ENCODE measurements at places on chromosomes 4 and X. TPM values are rescaled to one million over a fixed set of nuclear protein-coding genes. Genes with fewer than 3 reads are reported as not detected.

DNA sequence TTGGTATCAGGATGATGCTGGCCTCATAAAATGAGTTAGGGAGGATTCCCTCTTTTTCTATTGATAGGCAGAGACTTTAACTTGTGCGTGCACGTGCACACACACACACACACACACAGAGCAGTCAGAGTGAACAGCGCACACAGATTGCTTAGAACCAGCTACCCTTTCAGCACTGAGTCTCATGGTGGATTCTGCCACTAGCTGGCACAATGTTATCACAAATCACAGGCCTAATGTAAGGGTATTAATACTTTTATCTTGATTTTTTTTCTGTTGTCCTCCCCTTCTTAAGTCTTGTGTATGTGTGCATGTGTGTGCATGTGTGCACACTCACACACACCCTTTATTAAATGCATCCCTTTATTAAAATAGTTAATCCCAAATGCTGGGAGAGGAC, 53.2 kb downstream of the HADH start:
- DNase-seq: no peak

DNA sequence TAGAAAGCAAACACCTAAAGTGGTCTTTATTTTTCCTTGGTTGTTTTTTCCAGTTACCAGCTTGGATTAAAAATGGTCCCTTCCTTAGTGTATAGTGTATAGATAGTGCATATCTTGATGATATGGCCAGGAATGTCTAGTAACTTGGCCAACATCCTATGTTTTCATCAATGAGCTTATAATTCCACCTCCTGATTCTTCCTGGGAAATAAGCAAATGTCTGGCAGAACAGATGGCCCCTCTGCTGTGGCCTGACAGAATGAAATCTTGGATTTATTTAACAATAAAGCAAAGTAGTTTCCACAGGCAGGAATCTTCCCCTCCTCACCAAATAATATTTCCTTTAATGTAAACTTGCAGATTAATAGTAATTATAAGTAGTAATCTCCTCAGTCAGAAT, 6.1 kb downstream of the SCARB2 start:
- DNase-seq: no peak

DNA sequence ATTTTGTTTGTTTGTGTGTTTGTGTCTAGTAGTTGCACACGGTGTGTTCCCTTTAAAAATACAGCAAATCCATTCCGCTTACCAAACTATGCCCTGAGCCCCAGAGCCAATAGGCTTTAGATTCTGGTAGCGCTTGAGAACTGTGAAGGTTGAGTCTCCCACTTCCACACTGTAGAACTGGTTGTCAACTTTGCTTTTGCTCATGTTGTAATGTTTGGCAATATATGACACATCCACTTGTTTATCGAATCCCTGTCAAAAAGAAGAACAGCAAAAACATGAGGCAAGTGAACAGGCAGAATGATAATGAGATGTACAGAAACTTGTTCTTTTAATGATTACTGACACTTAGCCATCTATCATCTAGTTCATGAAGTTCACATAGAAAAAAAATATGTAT, 200.6 kb downstream of the MAPK10 start:
- no peak for DNase-seq

DNA sequence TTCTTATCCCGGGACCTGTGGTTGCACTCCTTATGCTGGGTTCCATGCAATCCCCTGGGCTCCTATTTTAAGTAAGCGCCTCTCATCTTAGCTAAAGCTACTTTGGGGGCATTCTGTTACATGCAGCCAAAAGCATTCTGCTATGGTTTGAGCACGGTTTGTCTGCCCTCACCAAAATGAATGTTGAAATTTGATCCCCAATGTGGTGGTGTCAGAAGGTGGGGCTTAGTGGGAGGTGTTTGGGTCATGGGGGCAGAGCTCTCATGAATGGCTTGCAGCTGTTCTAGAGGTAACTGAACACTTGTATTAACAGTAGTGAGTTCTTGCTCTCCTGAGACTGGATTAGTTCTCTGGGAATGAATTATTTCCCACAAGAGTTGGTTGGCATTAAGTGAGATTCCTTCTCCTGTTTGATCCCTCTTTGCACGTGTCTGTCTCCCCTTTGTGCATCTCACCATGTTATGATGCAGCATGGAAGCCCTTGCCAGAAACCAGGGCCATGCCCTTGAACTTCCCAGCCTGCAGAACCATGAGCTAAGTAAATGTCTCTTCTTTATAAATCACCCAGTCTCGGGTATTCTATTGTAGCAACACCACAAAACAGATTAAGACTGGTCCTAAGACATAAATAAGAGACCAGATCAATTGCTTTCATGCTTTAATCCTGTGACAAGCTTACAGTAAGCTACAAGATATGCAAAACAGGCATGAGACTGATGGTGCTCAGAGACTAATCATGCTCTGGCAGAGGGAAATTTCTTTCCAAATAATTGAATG, 141.8 kb downstream of the TSPAN5 start:
- no peak for DNase-seq

GRCh38 chrX:46561824-46562657, 11.5 kb upstream of the CHST7 start:
- DNase-seq: no peak

DNA sequence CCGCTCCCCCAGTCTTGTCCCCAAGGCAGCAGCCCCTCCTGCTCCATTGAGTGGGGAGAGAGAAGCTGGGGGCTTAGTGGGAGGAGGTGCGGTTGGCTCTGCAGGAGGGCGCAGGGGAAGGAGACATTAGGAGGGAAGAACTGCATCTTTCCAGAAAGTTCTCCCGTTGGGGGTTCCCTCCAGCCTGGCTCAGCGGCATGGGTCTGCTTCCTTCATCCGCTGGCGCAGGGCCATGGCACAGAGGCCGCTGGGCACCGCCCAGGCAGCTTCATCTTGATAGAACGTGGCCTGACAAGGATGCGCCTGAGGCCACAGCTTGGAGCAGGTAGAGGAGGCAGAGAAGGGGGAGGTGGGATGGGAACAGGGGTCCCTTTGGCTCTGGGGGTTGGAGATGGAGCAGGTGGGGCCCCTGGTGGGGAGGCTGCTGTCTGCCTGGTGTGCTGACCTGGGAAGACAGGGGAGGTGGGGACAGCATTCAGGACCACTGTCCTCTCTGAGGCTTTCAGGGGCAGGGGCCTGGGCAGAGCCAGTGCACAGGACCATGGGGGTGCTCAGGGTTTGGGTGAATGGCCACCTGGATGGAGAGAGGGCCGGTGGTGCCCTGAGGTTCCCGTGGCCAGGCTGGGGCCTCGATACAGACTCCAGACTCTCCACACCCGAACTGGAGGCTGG, 12.1 kb downstream of the DOK7 start:
- no peak for DNase-seq

DNA sequence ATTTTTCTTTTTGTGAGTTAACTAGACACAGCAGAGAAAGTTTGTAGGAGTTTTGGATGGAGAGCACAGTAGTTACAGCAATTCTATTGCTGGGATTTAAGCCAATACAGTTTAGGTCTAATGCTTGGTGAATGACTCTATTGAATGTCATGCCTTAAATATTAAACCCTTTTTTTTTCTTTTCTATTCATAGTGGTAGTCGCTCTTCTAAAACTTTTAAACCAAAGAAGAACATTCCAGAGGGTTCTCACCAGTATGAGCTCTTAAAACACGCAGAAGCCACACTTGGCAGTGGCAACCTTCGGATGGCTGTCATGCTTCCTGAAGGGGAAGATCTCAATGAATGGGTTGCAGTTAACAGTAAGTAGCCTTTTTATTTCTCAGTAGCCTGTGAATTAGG, 34.8 kb upstream of the DCK start:
- no peak for DNase-seq

DNA sequence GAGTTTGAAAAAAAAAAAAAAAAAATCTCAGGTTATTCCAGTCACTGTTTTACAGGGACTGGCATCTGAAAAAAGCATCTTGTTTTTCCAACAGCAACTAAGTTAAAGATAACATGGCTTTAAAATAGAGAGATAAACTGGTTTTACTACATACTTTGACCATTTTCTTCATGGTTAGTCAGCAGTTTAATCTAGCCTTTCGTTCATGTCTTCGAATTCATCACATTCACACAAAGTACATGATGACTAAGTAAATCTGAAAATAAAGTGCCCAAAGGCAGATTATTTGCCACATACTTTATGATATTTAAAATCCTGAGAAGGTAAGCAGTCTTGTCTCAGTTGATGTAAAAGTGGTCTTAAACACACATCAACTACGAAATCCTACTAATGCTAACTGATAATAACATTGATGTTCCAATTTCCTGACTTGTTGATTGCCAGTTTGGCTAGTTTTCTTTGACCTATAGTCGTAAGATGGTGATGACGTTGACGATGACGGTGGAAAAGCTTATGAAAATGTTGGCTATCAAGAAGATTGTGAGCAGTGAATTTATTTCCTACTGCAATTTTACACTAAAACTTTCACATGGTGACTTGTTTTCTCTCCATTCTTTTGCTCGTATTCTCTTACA, 540.5 kb upstream of the BOD1L1 start:
- DNase-seq: no peak

DNA sequence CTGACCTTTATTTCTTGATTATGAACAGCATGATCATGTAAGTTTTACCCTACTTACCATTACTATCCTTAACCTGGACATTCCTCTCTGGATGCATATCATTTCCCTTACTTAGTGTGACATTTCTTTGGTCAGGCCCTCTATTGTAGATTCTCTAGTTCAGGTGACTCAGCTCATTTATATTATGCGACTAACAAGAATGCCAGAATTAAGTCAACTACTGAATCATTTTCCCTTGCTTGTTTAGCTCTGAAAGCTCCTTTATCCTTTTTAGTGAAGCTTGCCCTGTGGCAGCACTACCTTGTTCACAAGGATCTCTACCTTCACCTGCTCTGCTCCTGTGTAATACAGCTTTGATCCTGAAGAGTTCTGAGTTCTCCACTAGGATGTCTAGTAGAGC, 15.1 kb upstream of the UGT2B17 start:
- DNase-seq: no peak

- no peak for DNase-seq
Observed at GRCh38 chr4:66489370-66489769, 819.1 kb upstream of the EPHA5 start.

DNA sequence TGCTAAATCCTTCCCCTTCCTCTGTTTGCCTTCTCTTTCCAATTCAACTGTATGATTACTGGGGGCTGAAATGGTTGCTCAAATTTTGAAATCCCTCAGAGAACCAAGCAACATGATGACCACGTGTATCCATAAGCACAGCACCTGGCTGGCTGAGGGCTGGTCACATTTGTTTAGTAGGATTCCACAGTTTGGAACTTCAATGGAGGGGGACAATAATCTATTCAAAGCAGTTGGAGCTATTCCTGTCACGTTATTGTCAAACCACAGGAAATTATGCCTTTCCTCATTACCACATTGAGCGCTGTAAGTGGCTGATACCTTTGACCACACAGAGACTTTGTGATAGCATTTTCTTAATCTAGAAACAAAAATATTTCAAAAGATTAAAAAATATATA, 7.0 kb downstream of the TMSB4X start:
- DNase-seq: no peak

DNA sequence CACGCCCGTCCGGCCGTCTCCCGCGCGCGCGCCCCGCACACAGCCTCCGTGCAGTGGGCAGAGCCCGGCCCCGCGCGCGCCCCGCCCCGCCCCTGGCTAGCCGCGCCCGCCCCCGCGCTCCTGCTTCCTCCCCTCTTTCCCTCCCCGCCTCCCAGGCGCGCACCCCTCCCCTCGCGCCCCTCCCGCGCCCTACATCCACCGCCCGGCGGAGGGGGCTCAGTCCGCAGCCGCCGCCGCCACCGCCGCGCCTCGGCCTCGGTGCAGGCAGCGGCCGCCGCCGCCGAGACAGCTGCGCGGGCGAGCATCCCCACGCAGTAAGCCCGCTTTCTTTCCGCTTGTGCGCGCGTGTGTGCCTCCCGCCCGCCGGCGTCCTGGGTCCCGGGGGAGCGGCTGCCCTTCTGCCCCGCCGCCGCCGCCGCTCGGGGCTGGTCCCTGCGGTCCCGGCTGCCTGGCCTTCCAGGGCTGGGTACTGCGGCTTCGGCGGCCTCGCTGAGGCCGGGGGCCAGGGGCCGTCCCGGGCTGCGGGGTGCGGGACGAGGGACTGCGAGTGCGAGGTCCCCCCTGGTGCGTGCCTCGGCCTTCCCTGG, at the start of gene FHL1:
Gene FHL1 (plus strand): TSS at position 219 of the 587 bp plus-strand sequence.
- DNase-seq: peak; percentile 22

DNA sequence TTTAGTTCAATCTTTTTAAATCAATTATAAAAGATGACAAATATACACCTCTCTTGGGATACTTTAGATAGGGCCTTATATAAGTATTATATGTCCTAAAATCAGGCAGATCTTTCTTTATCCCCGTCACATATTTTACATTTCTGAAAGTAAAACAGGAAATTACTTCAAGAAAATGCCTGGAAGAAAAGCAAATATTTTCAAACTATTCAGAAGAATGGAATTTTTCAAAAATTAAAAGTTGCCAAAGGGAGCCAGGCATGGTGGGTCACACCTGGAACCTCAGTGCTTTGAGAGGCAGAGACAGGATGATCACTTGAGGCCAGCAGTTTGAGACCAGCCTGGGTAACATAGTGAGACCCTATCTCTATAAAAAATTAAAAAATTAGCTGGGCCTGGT, 34.4 kb downstream of the MGARP start:
- DNase-seq: no peak

DNA sequence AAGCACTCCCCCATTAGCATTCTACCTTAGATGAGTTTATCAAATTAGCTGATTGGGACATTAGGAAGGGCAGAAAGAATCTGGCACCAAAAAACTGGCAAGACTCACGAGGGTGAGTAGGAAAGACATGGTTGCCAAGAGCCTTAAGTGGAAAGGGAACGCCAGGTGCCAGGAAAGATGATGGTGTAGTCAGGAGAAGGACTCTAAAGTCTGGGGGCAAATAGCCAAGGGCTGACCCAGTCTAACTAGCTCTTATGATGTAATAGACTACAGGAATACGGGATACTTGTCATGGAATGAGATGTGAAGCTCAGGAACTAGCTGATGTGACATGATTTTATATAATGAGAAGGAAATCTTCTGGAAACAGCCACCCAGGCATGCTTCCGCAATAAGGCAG, 94.8 kb downstream of the MBNL3 start:
- no peak for DNase-seq

DNA sequence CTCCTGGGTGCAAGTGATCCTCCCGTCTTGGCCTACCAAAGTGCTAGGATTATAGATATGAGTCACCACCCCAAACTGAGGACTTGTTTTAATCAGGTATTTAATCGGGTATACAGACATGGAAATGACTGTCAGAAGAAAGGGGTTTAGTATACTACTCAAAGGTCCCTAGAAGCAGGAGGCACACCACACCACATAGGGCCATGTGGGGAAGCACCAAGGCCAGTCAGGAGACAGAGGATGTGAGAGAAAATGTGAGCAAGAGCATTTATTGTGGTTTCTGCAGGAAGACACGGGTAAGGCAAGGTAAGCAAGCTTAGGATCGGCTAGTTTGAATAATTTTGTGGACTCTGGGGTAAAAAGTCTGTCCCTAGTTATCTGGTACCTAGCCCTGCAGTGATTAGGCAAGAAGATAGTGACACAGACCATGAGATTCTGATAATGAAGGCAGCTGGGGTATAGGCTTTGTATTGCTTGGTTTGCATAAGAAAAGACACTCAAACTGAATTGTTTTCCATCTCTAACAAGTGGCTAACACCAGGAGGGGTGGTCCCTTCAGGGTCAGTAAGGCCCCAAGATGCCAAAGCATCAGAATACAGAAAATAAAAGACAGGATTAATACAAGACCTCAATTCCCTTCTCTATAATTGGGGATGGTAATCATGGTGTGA, 408.8 kb upstream of the F9 start:
- no peak for DNase-seq

Gene FAM236C
- not detected for total RNA-seq

Gene NR0B1
- total RNA-seq: not detected

Gene GRK4
- 4.4 TPM for total RNA-seq

Gene SOX3
- total RNA-seq: not detected

Gene MAGEC3
- not detected for total RNA-seq
